Sigmoid colon (tissue), 7 donors: ENCODE measurements at places on chromosomes 1 and 21. TPM values are rescaled to one million over a fixed set of nuclear protein-coding genes. Genes with fewer than 3 reads are reported as not detected.

The TEKT2 gene
- polyA plus RNA-seq: not detected

DNA sequence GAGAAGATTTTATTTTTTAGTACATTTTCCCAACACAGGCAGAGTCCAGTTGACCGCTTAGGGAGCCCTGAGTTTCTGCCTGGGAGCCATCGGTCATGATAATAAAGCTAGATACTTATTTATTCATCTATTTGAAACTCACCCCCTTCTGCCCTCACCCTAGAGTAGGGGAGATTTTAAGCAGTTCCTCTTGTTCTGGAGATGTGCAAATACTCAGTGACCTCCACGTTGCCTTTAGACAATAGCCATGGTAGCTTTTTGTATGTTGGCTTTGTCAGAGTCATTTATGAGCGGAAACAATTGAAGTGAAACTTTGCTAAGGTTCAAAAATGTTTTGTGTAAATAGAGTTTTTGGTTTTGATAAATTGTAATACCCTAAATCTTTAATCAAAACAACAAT is 45.7 kb upstream of the PLPPR4 start:
- DNase-seq: no peak

GRCh38 chr1:95223110-95223509 is 10.9 kb upstream of the RWDD3 start:
- DNase-seq: no peak

DNA sequence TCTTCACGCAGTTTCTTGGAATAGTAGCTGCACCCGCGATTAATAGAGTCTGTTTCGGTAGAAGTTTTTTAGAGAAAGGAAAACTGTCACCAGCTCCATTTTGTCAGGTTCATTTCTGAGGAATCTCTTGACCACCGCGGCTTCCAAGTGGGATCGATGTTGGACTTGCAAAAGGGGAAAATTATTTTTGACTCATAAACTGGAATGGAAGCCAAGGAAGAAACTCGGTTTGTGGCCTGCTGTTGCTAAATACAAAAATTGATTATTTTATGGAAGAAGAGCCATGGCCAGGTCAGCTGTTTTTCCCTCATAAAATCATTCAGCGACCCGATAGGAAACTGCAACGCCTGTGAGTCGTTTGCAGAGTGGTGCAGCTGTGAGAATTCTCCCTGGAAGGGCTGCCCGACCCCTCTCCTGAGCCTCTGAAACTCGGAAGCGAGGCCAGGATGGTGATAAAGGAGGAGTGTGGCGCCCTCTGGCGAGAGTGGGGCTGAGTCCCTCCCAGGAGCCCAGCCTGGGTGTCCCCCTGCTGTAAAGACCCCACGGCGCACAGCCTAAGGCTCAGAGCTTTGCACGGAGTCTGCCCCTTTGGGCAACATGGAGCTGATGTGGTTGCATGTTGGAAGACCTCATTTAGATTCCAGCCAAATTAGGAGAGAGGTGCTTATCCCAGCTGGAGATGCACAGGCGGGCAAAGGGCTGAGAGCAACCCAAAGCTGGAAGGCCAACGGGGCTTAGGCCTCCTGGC is 83.6 kb upstream of the SLC25A33 start:
- DNase-seq: peak; percentile 85

The OR2G6 gene
- polyA plus RNA-seq: not detected

The MSH4 gene
- not detected for polyA plus RNA-seq

The VHLL gene
- polyA plus RNA-seq: not detected

The OR6K3 gene
- polyA plus RNA-seq: not detected
